ENCODE measurements at places on chromosomes 1 and 21.

DNA sequence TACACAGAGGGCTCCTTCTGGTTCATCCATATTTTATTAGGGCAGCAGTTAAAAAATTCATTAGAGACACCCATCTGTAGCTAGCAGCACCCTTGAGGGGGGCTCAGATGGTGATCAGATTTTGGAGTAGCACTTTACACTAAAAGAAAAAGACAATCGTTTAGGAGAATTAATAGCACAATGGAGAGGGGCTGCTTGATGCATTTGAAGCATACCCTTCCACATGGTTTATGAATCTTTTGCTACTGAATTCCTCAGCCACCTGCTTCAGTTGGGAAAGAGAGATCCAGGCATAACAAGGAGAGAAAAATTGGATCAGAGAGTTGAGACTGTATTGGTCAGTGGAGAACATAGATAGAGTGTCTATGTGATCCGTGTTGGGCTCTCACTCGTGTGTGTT, 54.4 kb downstream of the DISC1 start:
- no peak for DNase-seq

GRCh38 chr1:5191470-5191869, 537.1 kb downstream of the AJAP1 start:
- DNase-seq, result no peak

GRCh38 chr1:24933468-24933867, 3.4 kb upstream of the RUNX3 start:
- DNase-seq, result no peak

DNA sequence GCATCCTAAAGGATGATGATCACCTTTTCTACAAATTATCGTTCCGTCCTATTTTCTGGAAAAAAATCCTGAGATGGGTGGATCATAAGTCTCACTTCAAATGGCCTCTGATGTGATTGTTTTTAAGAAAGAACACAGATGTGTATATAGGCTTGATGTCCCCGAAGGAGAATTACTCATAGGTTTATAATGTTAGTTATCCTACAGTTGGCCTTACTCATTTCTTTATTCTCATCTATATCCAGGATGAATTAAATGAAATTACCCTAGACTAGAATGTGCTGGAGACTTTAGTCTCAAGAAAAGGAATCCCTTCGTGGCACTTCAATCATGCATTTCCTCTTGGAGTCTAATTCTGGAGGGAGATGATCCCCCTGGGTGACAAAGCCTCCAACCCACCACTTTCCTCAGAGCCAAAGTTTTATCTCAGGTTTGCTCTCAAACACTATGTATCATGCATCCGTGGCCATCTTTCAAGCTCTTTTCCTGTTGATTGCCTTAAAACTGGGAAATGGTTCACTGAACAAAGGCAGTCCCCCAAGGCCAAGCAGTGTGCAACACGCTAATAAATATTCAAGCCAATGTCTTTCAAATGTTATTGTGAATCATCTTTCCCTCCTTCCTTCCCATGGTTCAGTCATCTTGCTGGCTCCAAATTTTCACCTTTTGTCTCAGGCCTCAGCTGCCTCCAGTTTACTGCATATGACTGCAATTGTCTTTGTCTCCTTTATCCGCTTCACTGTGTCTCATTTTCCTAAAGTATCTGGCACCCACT, 32.5 kb upstream of the SMYD2 start:
- no peak for DNase-seq

DNA sequence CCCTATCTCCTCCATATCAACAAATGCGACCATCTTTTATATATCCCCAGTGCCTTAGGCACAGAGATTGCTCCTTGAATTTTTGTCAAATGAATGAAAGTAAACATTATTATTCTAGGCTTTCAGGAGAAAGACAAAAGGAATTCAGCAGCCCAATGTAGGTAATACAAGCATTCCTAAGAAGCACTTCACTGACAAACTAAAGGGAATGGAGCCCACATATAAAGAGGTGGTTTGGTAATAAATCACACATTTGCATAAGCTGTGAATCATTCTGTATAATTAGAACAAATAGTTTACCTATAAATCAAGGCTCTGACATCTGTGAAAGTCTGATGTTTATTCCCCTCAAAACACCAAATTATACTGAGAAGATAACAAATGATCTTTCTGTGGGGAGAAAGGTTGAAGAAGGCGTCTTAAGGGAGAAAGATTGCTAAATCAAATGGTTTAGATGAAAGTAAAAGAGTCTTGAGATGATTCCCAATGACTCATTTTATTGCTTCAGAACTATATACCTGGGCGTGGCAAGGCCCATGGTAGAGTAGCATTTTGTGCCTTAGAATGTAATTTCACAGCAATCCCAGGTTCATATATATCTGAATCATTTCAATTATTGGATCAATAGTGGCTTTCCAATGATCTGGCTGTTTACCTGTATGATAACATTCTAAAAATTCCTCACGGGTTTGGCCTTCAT, 558.1 kb downstream of the AGBL4 start:
- DNase-seq, result no peak

- no peak for DNase-seq
Observed at GRCh38 chr1:219150913-219151312, 22.8 kb upstream of the LYPLAL1 start.

- DNase-seq, result no peak
Observed at GRCh38 chr1:42947117-42947516, 11.6 kb downstream of the SLC2A1 start.

DNA sequence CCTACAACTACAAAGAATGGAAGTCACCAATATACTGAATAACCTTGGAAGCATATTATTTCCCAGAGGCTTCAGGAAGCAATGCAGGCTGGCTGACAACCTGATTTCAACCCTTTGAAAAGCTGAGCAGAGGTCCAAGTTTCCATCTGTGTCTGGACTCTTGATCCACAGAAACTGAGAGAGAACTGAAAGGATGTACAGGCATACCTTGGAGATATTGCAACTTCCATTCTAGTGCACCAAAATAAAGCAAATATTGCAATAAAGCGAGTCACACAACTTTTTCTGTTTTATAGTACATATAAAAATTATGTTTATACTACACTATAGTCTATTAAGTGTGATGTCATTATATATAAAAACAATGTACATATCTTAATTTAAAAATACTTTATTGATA, 85.3 kb downstream of the TYW3 start:
- no peak for DNase-seq

DNA sequence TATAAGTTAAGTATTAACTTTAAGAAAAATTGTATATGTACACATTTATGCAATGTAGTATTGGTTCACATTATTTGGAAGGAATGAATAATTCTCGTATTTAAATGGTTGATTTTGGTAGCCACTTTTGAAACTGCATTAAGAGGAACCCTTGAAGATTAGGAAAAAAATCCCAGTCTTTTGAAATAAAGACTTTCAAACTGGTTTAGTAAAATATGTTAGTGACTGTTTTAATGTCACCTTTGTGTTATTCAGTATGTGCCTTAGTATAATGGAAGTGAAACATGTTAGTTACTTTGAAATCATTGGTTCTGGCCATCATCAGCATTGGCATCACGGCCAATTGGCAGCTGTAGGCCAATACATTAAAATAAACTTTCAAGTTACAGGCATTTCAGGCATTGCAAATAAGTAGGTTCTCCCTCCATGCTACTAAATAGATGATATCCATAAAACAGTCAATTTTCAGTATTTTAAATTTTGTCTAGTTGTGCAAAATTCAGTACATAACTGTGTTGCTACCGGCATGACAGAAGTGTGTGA, 4.4 kb downstream of the MIER1 start:
- DNase-seq, result peak; percentile 38

Data from RPMI8226 (cell line).